ENCODE measurements at places on chromosomes 11 and 22.
A peak's percentile ranks its signal among the peaks of the same experiment; 100 is the strongest.

GRCh38 chr11:125387901-125388300, 108.2 kb downstream of the FEZ1 start:
- DNase-seq: no peak

DNA sequence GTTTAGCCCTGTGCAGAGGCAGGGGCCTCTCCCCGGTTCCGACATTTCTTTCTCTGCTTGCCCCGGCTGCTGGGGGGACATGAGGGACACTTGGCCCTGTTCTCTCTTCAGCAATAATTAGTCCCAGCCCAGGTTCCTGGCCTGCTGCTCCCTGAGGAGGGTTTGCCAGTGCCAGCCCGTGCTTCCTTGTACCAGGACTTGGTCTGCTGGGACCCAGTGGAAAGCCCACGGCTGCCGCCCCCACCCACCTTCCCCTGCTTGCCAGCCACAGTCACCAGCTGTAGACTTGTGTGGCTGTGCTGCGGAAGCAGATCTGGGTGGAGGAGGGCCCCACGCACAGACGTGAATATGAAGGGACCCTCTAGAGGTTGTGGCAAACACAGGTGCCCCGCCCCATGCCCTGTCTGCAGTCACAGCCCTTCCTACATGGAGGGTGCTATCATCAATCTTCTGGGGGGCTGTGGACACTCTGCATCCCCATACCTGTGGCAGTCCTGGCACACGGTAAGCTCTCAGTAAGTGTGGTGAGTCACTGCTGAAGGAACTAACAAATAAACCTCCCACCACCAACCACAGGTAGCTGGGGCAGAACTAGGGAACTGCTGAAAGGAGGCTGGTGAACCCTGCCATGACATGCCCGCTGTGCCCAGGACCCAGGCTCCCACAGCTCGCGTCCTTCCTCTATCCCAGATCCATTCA, 949 bp downstream of the TP53AIP1 start:
- DNase-seq: no peak

DNA sequence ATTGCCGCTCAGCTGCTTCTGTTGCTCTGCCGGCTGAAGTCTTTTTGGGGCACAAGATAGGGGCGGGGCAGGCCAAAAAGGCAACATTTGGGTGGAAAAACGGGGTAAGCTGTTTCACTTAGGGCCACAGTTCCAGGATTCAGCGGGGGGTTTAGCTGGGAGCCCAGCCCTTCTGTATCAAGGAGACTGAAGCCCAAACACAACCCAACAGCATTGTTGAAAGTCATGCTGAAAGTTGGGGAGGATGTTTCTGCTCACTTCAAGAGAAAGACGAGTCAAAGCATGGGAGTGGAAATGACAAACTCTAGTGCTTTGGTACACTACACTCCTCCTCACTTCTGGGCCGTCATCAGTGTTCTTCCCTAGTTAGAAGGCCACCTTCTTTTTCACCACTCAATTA, 56.1 kb upstream of the GNAZ start:
- no peak for DNase-seq

DNA sequence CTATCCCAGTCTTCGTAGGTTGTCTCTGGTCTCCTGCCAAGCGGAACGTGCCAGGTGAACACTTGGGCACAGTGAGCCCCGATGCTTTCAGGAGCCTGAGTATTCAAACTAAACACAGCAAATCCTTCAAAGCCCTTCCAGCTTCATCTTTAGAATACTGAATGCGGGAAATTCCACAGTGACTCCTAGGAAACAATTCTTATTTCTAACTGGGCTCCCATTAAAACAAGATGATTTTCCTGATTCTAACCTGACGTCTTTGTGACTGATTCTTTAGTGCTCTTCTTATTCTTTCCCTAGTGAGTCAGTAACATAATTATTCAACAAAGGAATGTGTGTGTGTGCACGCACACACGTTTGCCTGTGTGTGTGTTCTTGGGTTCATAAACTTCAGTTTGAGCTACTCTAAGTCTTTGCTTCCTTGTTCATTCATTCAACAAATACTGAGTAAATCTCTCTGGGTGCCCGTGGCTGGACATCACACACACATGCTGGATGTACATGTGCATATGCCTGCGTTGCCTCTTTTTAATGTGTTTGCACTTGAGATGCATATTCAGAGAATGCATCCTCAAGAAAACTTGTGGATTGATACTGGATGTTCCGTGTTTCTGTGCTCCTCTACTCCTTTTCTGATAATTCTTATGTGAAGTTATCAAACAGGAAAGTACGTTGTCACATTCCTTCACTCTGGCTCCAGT, 134.5 kb downstream of the WNT7B start:
- no peak for DNase-seq

DNA sequence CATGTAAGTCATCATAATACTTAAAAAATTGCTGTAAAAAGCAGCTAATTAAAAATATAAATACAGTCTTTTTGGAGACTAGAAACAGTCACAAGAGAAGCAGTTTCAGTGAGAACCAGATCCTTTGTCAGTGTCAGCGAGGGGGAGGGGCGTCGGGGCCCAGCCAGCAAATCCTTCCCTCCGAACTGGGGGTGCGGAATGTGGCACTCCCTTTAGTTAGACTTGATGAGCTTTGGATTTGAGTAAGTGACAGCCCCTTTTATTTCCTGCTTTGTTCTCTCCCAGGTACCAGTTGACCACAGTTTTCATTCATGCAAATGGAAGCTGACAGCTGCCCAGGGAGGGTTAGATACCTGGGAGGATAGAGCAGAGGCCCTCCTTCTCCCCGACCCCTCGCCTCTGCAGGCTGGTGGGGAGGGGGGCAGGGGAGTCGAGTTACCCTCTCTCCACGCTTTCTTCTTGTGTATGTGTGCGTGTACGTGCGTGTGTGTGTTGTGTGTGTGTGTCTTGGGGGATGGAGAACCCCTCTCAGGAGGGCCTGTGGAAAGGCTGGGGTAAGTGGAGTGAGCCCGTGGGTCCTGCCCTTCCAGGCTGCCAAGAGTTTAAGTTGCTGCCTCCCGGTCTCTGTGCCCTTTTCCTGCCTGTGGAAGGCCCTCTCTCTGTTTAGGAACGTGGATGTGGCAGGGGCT, 38.3 kb downstream of the PTPRJ start:
- no peak for DNase-seq

DNA sequence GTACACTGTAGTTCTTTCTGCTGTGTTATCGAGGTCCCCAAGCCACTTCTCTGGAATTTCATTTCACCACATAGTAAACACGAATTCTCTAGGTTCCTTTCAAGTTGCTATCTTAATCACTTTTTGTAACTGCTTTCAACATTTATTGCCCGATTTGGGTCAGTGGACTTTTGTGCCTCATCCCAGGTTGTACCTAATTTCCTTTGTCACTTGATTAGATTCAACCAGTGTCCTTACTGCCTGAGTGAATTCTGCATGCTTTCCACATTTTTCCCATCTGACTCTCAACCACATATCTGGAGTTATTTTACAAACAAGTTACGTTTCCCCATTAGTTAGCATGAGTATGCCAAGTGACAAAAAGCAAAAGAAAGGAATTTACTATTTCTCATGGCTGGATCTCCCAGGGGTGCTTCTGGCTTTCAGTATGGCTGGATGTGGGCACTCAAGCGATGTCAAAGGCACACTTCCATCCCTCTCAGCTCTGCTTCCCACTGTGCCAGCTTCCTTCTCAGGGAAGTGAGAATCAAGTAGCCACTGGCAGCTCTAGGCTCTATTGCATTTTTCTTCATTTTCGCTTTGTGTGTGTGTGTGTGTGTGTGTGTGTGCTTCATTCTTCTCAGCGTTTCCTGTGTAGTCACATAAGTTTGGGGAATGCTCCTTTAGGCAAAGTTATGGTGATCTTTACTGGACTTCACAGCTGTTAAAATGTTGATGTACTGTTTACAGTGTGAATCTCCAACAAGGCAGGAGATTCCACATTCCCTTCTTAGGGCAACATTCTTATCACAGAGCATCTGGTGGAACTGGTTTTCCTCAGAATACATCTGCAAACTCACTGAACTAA, 128.9 kb downstream of the DBX1 start:
- peak; percentile 66 for DNase-seq

DNA sequence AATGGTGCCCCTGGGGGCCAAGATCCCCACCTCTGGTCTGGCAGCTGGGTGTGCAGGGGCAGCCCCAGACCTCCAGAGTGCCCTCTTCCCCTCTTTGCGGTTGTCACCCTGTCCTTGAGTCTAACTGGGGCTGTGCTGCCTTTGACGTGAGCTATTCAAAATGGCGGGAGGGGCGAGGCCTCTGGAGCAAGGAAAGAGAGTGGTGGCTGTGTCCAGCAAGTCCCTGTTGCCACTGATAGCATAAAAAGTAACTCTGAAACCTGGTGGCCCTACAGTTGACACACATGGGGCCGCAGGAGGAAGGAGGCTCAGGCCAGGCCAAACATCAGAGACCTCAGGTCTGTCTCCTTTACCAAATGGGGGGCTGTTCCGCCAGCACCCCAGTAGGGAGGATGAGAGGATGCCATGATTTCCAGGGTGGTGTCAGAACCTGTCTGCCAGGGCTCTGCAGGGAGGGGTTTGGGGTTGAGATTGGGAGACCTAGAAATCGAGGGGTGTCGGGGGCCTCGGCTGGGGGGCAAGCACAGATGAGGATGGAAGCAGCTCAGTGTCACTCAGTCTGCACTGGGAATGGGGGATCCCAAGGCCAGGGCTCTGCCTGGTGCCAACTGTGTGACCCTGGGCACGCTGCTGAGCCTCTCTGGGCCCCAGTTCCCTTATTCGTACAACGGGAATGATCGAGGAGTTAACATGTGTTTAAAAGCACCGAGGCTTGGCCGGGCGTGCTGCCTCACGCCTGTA, 49.2 kb upstream of the KCNQ1OT1 start:
- no peak for DNase-seq

DNA sequence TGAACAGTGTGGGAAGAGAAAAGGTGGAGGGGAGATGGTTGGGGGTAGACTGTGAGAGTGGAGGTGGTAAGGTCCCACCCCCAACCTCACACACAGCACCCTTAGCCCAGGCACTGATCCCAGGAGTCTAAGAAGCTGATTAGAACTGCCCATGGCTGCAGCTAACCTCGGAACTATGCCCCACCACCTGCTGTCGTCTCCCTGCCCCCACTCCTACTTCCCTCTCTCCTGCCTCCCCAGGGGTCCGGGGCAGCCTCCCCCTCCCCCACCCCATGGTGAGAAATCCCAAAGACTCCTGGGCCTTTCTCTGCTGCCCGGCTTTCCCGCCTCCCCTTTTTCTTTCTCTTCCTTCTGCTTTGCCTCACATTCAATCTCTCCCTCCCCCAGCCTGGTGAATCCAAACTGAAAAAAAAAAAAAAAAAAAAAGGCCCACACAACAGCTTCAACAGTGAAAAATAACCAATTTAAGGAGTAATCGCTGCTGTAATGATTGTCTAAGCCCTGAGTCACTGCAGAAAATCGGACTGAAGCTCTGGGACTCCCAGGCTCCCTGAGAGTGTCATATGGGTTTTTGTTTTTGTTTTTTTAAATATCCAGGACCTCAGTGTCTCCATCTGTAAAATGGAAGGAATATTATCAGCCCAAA, 9.6 kb upstream of the TP53I11 start:
- no peak for DNase-seq

GRCh38 chr11:19868281-19868821, 155.7 kb downstream of the NAV2 start:
- peak; percentile 65 for DNase-seq

DNA sequence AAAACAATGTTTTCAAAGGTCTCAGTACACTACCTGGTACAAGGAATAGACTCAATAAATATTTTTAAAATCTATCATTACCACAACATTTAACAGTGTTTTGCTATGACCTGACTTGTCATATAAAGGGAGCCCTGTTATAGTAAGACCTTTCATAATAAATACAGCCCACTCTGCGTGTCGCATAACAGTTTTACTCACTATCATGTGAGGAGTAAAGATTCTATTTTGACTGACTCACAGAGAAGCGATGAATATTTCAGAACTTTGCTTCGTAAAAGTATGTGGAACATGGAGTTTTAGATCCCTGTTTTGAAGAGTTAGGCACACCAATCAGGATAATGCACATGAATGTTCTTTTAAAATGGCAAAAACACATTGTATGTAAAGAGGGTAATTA, 531.2 kb downstream of the KCNA4 start:
- no peak for DNase-seq

DNA sequence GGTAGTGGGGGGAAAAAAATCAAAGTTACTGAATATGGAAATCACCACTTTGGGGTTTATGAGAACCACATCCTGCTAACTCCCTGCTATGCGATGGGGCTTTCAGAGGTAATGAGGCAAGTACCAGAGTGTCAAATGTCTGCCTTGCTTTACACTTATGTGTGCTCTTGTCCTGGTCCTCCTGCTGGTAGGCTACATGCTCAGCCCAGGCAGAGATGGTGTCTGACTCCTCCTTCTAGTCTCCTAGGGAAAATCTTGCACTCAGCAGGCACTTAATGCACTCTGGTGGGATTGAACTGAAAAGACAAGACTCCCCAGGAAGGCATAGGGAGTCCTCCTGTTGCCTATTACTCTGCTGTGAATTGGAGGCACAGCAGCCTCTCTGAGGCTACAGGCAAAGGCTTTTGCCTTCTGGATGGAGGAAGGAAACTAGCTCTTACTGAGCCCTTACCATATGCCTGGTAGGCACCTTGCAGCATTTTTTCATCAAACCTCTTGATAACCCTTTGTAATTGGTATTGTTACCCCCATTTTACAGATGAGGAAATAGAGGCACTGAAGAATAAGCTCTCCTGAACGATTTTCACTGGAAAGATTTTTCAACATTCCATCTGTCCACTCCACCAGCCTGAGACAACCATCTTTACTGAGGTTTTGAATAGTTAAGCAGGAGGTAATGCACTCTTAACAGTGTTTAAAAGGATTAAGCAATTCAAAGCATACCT, 132.1 kb upstream of the PAX6 start:
- DNase-seq: no peak

- DNase-seq: no peak
These were observed 802.3 kb upstream of the ARHGAP42 start for GRCh38 chr11:99884750-99885149.
